ENCODE measurements at places on chromosomes 5 and 9.

DNA sequence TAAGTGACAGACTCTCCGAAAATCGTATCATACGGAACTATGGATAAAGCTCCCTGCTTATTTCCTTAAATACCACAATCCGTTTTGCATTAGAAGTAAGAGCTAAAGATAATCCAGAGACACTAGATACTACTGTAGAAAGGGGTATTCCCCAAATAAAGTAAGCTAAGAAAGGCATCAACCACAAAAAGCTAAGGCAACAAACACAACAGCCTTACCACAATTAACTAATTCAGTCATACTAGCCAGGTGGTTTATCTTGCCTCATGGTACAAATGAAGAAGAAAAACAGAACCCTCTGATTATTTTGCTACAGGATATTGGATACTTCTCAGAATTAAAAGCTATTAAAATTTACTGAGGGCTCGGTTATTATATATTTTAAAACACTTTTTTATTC, 14.1 kb downstream of the ERP44 start:
- DNase-seq: no peak

- no peak for DNase-seq
These were observed 310.1 kb downstream of the ADAMTS6 start for GRCh38 chr5:65171645-65172044.

GRCh38 chr5:148790545-148791333, 35.7 kb upstream of the ADRB2 start:
- DNase-seq: no peak

DNA sequence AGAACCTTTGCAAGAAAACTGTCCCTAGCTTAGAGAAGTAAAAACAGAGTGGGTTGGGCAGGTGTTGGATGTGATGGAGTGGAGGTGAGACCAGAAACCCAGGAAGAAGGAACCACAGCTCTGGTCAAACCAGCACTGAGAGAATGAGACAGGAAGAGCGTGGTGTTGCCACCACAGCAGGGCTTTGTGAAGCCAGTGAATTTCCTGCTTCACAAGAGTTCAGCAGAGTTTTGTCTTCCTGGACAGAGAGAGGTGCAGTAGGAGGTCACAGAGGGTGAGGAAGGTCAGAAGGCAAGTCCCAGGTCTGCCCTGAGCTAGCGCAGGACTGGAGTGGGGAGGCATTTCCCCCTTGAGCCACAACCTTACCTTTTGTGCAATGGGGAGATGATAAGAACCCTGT, 2306.2 kb upstream of the ACO1 start:
- DNase-seq: no peak

GRCh38 chr5:142800776-142801494, 30.8 kb downstream of the ARHGAP26 start:
- DNase-seq: no peak

- DNase-seq: no peak
These were observed 295.5 kb upstream of the SMC2 start for GRCh38 chr9:103798620-103799019.

DNA sequence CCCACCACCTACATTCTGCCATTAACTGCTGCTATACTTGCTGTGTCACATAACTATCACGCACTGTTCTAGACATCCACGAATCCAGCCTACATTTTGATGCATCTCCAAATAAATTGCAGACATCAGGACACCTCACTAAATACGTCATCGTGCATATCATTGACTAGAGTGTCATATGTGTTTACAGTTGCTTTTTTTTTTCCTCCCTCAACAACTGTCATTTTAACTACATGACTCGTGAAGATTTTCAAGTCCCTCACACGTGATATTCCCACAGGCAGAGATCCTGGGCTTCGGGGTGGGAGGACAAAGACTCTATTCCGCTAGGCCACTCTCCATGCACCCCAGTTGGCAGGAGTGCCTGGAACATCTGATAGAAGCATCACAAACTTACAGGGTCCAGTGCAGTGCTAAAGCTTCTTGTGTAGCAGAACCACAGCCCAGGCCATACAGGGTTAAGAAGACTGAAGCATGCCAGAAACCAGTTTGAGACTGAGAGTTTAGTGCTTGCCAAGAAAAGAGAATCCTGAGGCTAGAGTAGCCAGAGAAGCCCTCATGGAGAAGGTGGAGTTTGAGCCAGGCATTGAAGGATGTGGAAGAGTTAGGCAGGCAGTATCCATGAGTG, 1.1 kb downstream of the PCYOX1L start:
- no peak for DNase-seq

GRCh38 chr9:98775831-98776441, 20.4 kb downstream of the ANKS6 start:
- peak; percentile 24 for DNase-seq

GRCh38 chr5:119808474-119808873, 179.1 kb downstream of the FAM170A start:
- DNase-seq: no peak

DNA sequence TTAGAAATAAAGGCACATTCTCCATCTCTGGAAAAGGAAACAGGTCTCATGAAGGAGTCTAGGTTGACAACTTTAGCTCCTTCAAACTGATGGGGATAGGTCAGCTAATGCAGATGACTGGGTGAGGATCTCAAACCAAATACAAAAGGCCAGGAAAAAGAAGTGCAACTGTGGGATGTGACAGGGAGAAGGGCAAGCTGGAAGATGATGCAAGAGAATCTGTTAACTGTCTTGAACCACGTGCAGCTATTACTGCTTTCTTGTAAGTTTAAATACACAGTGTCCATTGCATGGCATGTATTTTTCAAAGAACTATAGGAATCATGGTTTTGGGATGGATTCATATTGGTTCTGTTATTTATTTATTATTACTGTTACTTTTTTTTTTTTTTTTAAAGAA, 331.8 kb downstream of the NDUFS4 start:
- no peak for DNase-seq

- peak; percentile 2 for DNase-seq
These were observed 289.2 kb upstream of the PCSK5 start for GRCh38 chr9:75601280-75601679.

DNA sequence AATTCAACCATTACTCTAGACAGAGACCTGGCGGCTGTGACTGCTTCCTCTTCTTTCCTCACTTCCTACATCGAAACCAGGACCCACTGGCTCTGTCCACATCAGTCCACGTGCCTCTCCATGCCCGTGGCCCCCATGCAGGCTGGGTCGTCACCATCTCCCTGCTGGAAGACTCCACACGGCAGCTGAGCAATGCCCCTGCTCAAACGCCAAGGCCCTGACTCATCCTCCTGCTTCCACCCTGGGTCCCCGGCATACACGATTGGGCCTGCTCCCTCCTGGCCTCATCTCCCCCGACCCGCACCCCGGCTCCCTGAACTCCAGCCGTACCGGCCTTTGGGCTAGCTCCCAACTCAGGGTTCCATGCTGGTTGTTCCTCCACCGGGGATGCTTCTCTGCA, 67.2 kb upstream of the IER5L start:
- no peak for DNase-seq

GRCh38 chr9:121776001-121776738, 124.7 kb downstream of the DAB2IP start:
- no peak for DNase-seq

DNA sequence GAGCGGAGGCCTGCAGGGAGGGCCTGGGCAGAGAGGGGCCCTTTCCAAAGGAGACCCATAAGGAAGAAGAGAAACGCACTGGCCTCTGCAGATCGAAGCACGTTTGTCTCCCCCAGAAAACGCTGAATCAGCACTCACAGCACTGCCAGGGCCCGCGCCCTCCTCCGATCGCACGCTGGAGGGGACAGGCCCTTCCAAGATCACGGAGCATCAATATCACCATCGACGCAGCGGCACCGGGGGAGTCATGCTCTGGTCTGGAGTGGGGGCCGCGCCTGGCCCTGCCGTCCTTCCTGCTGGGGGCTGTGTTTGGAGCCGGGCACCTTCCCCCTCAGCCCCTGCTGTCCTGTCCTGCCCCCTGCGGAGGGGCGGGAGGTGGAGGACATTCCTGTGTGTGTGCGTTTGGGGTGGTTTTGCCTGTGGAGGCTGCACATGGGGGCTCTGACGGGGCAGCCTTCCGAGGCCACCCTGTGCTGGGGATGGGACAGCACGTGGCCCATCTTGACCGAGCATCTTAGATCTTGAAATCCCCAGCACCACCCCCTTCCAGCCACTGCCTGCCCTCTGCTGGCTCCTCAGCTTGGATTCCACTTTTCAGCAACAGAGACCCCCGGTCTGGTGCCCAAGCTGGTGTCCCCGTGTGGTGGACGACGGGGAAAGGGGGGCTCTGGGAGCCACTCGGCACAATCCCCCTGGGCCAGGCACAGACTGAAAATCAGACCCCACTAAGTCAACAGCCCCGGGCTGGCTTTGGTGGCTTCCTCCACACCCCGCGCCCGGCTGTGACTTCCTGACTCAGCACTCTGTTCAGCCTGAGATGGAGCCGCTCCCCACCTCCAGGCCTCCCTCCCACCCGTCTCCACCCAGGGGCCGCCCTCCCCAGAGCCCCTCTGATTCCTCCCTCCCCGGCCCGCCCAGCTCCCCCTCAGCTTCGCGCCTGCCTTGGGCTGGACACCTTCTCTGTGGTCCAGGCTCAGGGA, 8.3 kb downstream of the TMEM250 start:
- no peak for DNase-seq

DNA sequence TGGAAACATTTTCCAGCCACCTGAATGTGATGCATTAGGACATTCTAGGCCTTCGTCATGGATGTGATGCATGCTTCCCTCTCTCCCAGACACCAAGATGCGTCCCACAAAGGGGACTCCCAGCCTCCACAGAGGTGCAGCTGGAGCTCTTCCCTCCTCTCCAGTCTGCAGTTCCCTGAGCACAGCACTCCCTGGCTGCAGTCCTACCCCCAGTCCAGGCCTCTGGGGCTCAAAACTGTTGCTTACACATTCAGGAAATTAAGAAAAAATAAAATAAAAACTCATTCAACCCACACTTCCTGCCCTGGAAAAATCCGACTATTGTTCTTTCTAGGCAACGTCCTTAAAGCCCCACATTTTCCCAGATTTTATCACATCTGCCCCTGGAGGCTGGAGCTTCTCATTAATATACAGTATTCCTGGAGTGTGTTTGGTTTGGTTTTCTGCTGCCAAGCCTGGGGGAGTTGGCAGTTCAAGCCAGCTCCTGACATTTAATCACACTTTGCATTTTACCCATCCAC, 78.4 kb upstream of the ICE1 start:
- no peak for DNase-seq

DNA sequence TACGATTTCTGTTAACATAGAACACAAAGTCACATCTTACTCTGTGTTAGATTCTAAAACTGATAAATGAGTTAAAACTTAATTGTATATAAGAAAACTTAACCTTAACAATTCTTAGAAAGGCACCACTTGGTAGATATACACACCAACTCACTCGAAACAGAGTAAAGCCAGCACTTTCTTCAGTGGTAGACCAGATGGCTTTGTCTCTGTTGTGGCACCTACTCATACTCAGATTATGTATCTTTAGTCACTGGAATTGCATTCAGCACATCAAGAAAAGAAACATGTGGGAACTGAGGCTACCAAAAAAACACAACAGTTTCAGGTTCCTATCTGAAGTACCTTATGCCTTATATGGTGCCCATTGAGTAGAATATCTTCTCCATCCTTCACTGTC, 192.5 kb downstream of the ZNF608 start:
- DNase-seq: no peak

- no peak for DNase-seq
These were observed 2.0 kb upstream of the MZB1 start for GRCh38 chr5:139391570-139392323.

DNA sequence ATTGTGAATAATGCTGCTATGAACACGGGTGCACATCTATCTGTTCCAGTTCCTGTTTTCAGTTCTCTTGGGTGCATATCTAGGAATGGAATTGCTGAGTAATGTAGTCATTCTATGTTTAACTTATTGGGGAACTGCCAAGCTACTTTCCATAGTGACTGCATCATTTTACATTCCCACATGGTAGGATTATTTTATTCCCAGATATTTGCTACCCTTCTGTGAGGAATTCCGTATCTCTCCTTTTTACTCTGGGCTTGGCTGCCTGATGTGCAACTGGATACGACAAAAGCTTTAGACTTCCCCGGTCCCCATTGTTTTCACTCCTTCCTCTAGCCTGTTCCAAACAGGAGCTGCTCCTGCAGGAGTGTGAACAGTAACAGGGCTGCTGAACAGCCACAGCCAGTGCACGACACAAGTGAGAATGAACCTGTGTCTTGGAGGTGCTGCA, 7.2 kb downstream of the TAS2R1 start:
- DNase-seq: no peak

GRCh38 chr5:172901012-172901780, 58.0 kb upstream of the RPL26L1 start:
- DNase-seq: no peak

GRCh38 chr9:22118810-22119521, 109.9 kb upstream of the CDKN2B start:
- DNase-seq: no peak

- DNase-seq: no peak
These were observed 9.0 kb downstream of the COL5A1 start for GRCh38 chr9:134650431-134651190.

GRCh38 chr5:57032151-57032551, 80.2 kb upstream of the MIER3 start:
- no peak for DNase-seq

GRCh38 chr5:99248066-99248465, 319.3 kb upstream of the CHD1 start:
- DNase-seq: no peak

DNA sequence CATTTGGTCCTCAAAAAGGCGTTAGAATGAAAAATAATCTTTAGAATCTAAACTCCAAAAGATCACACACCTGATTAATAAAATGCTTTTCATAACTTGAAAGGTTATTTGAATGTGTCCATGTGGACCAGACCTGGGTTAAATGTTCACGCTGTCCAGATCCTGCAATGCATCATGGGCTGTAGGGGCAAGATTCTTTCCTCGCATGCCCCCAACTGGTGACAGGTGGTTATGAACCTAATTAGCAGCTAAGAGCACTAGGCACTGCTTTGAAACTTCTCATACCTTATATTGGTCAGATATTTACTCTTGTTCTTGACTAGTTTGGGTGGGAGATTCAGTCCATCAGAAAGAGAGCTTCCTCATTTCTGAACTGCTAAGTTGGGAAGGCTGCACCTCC, 19.3 kb upstream of the PIP5K1B start:
- no peak for DNase-seq

GRCh38 chr5:175687231-175687701, 29.4 kb downstream of the HRH2 start:
- DNase-seq: no peak

DNA sequence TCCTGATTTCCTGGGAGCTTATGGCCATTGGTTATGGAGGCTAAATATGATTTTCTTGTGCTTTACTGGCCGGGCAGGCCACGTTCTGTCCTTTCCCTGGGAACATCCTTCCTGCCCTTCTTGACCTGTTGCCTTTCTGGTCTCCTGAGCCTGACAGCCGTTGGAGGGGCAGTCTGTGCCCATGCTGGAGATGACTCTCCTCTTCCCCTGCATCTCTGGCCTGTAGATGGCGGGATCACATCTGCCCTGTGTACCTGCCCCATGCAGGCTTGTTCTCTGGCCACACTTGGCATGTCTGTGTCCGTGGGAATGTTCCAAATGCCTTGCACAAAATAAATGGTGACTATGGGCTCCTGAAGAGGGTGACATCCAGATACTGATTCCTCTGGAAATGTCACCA, 253.1 kb upstream of the IRX4 start:
- no peak for DNase-seq
